Eye (tissue), 1 donor: ENCODE measurements at places on chromosomes 3 and 15.

- DNase-seq: no peak
Observed at GRCh38 chr3:57059411-57059810, 1.1 kb upstream of the SPATA12 start.

- no peak for DNase-seq
Observed at GRCh38 chr3:87553058-87553457, 276.7 kb upstream of the POU1F1 start.

- peak; percentile 96 for DNase-seq
Observed at GRCh38 chr3:112642912-112643506, 2.1 kb upstream of the CCDC80 start.

DNA sequence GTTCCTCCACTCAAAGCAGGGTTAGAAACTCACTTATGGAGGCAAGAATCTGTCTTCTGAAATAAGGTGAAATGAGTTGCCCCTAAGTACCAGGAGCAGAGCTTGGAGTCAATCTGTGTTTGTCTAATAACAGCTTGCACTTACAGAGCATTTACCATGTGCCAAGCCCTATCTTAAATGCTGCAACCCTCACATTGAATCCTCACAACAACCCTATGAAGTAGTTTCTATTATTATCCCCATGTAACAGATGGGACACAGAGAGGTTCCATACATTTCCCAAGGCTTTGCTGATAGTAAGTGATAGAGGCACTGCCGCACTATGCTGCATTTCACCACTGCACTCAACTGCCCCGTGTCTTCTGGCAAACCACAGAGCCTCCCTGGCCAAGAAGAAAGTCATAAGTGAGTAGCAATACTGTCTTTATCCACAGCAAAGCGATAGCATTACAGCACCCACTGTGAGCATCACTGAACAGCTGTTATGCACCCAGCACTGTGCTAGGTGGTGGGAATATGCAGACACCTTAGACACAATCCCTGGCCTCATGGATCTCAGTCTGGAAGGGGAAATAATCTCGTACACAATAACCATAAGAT lies 141.5 kb downstream of the SSR3 start:
- DNase-seq: no peak

DNA sequence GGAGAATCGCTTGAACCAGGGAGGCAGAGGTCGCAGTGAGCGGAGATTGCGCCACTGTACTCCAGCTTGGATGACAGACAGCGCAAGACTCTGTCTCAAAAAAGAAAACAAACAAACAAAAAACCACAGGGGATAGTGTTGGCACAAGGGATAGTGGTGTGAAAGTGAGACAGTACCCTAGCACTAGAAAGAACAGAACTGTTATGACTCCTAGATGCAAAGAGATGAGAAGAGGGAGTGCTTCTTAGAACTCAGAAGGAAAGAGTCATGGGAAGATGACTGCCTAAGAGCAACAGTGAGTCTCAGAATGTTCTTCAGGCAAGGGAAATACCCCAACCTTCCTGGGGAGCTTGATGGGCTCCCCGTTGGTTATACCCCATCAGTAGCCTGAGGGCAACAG lies 17.8 kb upstream of the ZNF770 start:
- DNase-seq: no peak

- no peak for DNase-seq
Observed at GRCh38 chr3:158160958-158161357, 51.1 kb downstream of the RSRC1 start.
